ENCODE measurements at places on chromosomes 4 and X.

DNA sequence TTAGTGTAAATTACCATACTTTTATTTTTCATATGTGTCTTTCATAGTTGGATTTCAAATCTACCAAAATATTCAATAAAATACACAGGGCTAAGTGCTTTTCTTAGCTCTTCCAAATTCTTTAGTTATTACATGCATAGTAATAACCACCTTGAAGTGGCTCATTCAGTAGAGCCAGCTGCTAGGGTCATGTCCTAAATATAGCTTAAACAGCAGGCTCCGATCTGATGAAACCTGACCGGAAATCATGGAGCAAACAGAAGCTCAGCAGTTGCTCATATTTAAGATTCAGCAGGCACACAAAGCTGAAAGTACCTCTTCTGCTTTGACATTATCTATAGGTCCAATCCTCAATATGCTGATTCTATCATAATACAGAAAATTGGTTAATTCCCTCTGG lies 1470.4 kb downstream of the ADGRL3 start:
- DNase-seq = no peak

GRCh38 chr4:25485104-25485503 lies 108.0 kb downstream of the ANAPC4 start:
- DNase-seq = no peak

- DNase-seq = no peak
These were observed 11.2 kb downstream of the C1QTNF7 start for GRCh38 chr4:15438939-15439524.

- no peak for DNase-seq
These were observed 50.9 kb downstream of the CORIN start for GRCh38 chr4:47786958-47787370.

GRCh38 chrX:39012621-39013111 lies 211.4 kb downstream of the MID1IP1 start:
- no peak for DNase-seq

- DNase-seq = no peak
These were observed 5.5 kb downstream of the SOWAHD start for GRCh38 chrX:119763836-119764387.

DNA sequence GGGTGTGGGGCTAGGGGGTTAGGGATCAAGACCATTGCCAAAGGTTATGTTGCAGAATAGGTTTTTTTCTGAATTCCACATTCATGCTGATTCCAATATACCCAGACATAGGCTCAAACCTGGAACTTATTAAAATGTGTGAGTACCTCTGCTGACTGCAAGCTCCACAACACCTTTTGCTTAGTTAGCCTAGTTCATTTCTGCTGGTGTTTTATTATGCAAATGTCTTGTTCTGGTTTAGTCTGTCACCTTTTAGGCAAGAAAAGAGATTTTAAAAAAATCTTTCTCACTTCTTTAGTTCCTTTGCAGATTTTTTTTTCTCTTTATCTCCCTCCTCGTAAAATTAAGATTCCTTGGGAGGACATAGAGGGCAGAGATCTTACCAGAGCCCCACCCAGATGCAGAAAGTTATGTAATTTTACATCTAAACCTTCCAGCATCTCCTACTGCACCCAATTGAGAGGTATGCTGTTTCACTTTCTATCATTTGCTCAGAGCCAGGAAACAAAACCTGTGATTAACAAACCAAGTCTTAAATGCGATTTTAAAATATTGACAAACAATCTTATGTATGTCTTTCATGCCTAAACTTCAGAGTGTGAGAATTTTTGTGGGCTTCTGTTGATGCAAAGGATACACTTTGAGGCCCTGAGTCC lies 190.7 kb upstream of the CLNK start:
- no peak for DNase-seq

DNA sequence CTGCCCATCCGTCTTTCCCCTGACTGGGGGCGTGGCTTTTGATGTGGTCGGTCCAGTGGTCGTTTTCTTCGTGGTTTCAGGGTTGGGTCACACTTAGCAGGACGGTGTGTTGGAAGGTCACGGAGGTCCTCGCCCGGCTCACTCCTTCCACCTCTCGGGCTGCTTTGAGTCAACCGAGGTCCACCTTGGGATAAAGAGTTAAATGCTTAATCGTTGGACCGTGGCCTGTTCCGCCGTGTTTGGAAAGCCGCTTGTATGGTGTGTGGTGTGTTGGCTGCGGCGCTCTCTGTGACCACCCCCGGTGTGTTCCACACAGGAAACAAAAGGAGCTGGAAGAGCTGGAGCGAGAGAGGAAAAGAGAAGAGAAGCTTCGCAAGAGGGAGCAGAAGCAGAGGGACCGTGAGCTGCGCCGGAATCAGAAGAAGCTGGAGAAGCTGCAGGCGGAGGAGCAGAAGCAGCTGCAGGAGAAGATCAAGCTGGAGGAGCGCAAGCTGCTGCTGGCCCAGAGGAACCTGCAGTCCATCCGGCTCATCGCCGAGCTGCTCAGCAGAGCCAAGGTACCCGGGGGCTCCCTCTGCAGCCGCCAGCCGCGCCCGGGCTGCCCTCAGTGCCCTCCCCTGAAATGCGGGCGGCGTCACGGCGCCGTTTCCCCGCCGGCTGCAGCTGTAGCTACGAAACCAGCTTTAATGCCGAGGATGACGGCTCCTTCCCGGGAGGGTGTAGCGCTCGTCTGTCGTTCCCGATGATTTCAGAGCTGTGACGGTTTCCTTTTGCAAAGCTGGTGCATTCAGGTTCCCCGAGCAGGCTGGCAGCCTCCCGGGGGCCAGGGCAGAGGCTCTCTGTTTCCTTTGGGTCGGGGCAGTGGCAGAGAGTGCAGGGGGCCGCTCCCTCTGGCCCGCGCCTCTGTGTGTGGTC lies 7.7 kb downstream of the AKAP17A start:
- DNase-seq = no peak

GRCh38 chr4:185693548-185694215 lies 118.3 kb downstream of the SORBS2 start:
- no peak for DNase-seq

GRCh38 chrX:135596495-135596894 lies 76.0 kb downstream of the INTS6L start:
- DNase-seq = peak; percentile 48

DNA sequence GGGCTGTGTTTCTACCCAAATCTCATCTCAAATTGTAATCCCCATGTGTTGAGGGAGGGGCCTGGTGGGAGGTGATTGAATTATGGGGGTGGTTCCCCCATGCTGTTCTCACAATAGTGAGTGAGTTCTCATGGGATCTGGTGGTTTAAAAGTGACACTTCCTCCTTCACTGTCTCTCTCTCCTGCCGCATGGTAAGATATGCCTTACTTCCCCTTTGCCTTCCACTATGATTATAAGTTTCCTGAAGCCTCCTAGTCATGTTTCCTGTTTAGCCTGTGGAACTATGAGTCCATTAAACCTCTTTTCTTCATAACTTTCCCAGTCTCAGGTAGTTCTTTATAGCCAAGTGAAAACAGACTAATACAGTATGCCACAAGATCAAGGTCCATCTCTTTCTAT lies 70.0 kb upstream of the MSX1 start:
- DNase-seq = no peak

DNA sequence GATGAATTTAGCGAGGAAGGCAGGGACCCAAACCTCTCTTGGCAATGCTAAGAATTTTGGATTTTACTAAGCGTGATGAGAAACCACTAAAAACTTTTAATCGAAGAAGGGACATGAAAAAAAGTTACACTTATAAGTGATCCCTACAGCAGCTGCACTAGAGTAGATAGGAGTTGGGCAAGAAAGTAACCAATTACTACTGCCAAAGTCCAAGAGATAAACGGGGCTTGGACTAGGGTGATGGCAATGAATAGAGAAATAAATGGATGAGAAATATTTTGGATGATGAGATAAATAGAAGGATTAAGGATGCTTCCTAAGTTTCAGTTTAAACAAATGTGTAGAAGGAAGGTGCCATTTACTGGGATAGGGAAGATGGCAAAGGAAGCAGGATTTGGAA lies 6.3 kb upstream of the FNIP2 start:
- no peak for DNase-seq

DNA sequence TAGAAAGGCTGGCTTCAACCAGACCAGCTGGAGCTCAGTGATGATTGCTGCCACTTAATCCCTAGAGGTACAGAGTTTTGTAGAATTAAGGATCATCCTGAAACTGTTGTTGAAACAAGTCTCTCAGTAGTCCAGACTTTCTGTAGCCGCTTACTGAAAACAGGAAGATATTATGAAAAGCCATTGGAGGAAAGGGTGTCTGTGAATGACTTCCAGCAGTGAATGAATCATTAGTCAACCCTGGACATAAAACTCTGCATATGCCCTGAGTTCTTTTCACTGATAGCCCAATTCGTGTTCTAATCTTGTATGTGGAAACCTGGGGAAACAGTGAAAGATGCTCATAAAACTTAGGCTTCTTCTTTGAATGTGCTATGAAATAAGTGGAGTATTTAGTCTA lies 14.8 kb downstream of the HOPX start:
- DNase-seq = no peak

DNA sequence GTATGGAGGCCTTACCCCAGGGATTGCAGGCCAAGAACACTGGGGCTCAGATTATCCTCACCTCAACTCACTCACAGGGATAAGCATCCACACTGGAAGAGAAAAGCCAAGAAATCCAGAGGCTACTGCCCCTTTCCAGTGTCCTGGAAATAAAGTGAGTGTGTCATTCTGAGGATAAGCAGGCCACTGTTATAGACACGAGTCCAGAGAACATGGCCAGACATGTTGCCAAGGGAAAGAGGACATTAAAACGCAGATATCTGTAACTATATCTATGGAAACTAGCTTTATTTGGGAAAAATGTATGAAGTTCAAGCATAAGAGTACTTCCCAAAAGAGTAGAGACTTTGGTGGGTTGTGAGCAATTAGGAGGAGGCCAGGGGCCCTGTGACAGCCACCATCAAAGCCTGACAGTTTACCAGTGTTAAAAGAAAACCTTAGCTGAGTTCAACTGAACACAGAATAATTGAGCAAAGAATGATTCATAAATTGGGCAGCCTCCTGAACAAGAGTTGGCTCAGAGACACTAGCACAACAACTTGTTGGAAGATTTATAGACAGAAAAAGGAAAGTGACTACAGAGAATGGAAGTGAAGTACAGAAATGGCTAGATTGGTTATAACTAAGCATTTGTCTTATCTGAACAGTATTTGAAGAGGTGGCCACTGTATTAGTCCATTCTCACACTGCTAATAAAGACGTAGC lies 1222.2 kb downstream of the STIM2 start:
- no peak for DNase-seq

DNA sequence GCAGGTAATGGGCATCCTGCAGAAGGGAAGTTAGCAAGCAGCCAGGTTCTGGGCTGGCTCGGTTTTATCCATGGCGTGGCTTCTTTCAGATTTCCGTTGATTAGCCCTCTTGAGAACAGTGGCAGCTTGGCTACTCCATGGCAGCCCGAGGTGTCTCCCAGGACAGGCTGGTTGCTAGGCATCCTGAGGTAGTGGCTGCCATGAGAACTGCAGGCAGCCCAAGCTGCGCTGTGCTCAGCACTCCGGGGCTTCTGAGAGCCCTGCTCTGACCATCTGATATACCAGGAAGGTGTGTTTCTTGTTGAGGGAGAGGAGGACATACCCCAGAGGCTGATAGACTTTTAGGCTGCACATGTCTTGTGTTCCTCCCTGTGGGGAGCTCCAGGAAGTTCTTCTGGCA lies 253.4 kb upstream of the CASK start:
- no peak for DNase-seq

DNA sequence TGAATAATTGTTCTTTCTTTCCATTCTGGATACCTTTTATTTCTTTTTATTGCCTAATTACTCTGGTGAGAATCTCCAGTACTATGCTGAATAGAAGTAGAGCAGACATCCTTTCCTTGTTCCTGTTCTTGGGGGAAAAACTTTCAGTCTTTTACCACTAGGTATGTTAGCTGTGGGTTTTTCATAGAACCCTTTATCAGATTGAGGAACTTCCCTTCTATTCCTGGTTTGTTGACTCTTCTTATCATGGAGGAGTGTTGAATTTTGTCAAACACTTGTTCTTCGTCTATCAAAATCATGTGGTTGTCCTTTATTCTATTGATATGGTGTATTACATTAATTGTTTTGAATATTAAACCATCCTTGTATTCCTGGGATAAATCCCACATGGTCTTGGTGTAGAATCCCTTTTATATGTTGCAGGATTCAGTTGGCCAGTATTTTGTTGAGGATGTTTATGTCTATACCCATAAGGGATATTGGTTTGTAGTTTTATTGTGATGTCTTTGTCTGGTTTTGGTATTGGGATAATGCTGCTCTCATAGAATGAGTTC lies 23.6 kb downstream of the SH3BP2 start:
- DNase-seq = no peak

- DNase-seq = peak; percentile 49
These were observed 5.9 kb downstream of the IRAK1 start for GRCh38 chrX:154013614-154014360.

DNA sequence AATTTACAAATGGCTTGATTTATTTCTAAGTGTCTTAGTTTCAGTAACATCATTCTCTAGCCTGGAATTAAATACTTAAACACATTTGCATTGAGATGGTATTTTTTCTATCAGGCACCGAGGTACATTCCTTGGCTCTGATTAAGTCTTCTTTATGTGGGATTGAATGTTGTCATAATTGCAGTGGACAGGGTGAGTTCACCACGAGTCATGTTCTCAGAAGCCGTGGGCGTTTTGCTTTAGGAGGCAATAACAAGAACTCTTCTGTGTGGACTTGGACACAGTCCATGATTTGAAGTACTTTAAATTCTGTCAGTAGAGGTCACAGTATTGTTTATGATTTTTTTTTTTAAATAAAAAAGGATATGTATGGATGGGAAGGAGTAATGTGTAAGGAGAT lies 57.1 kb upstream of the EFHC2 start:
- peak; percentile 19 for DNase-seq
